Fibroblast of upper back skin (primary cell): ENCODE measurements at places on chromosomes 7 and 10.

- DNase-seq = no peak
Observed at GRCh38 chr10:90813594-90814365, 44.1 kb downstream of the HTR7 start.

- no peak for DNase-seq
Observed at GRCh38 chr10:102497545-102497944, 5.0 kb downstream of the ACTR1A start.

DNA sequence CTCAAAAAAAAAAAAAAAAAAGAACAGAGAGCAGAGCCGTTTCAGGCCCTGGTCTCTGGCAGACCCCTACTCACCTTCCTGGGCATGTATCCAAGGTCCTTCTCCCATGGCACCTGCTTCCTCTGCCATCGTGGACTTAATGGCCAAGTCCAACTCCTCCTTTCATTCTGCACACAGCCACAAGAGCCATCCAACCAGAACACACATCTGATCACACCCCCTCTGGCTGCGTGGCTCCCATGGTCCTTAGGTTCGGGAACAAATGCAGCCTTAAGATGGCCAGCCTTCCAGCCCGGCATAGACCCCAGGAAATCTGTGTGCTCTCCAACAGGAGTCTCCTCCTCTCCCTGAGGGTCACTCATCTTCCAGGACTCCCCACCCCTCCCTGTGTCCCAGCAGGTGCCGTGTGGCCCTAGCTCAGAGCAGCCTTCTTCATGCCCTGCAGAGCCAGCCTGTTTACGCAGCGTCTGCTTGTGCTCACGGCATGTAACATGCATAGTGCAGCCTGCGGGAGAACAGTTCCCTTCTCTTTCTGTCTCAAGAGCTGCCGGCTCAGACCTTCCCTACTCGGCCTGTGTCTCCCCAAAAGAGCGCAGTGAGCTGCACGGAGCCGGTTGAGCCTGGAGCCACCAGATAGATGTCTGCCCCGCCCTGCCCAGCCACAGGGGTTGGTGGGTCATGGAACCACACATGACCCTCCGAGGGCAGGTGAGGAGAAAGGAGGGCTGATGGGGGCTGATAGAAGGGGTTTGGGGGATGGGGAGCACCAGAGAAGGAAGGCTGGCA is 157.3 kb downstream of the NRF1 start:
- DNase-seq = no peak

DNA sequence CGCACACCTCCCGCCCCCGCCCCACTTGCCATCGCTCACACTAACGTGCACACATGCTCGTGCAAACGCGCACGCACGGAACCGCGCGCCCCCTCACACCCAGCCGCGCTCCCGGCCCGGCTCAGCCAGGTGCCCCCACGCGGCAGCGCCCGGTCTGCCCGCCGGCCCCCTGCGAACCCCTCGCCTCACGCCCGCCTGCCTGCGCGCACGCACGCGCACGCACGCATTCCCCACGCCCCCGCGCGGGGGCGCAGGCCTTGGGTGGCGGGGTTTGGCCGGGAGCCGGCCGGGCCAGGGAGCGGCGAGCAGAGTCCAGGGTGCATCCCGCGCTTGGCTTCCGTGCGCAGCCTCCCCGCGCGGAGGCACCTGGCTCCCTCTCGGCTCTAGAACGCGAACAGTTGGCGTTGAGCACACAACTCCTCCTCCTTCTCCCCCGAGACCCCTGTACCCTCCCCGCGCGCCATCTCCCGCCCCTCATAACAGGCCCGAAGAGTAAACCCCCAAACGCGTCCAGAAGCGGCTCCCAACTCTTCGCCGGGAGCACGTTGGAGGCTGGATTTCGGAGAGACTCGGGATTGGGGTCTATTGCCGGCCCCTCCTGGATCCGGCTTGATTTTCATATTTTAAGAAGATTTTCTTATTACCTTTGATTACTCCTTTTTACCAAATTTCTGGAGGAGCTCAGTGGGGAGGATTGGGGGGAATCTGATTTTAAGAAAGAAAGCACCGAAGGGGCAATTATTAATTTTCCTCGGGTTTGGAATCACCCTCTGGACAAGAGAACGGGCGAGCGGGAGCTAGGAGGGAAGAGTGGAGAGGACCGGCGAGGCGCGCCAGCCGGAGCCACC is 527 bp upstream of the SORCS3 start:
- no peak for DNase-seq

DNA sequence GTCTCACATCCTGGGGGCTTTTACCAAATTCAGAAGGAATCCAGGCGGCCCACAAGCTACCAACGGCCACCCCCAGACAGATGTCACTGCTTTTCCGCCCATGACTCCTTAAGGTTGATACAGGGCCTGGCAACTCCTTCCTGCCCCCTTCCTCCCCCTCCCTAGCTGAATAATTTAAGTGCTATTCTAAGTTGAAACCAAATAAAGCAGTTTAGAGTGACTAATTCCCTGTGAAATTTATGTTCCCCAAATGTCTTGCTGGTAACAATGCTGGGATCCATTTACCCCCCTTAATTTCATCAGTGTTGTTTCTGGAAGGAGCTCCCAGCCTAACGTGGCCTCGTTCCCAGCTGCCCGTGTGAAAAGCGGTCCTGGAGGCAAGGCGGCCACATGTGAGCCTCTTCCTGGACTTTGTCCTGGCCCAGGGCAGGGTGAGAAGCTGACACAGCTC is 109.6 kb downstream of the TMEM130 start:
- peak; percentile 75 for DNase-seq

- no peak for DNase-seq
Observed at GRCh38 chr7:39099146-39099545, 121.4 kb downstream of the POU6F2 start.

- peak; percentile 42 for DNase-seq
Observed at GRCh38 chr10:125062914-125063230, 97.5 kb downstream of the CTBP2 start.

- no peak for DNase-seq
Observed at GRCh38 chr10:132480356-132480755, 57.2 kb upstream of the INPP5A start.

- no peak for DNase-seq
Observed at GRCh38 chr7:17166824-17167379, 131.6 kb upstream of the AHR start.

- no peak for DNase-seq
Observed at GRCh38 chr10:63605197-63605967, 84.2 kb downstream of the REEP3 start.
